Activated CD8-positive, alpha-beta memory T cell treated with anti-CD3 and anti-CD28 coated beads, Interleukin-2, amount 10 ng/mL, durations not matched to agents 7 days and 5 days (primary cell): ENCODE measurements at places on chromosomes 7 and 10.

GRCh38 chr10:29112827-29113615 is 175.8 kb upstream of the LYZL1 start:
- no peak for DNase-seq

- no peak for DNase-seq
Measured at GRCh38 chr10:63702092-63702491, 180.9 kb downstream of the REEP3 start.

- peak; percentile 89 for DNase-seq
Measured at GRCh38 chr7:154913638-154914307, 89.2 kb downstream of the PAXIP1 start.

DNA sequence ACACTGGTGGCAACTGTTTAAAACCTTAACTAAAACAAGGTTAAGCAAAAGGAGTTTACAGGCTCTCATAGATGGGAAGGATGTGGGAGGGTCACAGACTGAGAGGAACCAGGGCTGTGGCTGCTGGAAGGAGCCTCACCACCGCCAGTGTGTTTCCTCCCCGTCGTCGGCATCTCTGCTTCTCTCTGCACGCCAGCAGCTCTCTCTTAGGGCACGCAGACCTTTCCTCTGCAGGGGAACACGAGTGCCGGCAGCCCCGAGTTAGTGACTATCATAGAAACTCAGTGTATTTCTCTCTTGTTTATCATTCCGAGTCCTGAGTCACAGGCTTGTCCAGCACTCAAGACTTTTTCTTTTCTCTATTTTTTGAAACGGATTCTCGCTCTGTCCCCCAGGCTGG is 8.1 kb upstream of the SH2D4B start:
- DNase-seq, result peak; percentile 86

DNA sequence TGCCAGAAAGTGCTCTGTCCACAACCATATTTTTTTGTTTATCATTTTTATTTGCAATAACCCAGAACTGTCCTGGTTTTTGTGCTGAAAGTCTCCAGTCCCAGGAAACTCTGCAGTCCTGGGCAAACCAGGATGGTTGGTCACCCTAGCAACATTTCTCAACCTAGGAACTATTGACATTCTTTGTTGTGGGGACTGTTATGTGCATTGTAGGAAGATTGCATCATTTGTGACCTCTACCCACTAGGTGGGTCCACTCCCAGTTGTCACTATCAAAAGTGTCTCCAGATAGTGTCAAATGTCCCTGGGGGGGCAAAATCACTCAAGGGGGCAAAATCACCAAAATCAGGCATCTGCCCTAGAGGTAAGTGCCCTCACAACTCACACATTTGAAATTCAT is 14.0 kb upstream of the SRI start:
- no peak for DNase-seq

DNA sequence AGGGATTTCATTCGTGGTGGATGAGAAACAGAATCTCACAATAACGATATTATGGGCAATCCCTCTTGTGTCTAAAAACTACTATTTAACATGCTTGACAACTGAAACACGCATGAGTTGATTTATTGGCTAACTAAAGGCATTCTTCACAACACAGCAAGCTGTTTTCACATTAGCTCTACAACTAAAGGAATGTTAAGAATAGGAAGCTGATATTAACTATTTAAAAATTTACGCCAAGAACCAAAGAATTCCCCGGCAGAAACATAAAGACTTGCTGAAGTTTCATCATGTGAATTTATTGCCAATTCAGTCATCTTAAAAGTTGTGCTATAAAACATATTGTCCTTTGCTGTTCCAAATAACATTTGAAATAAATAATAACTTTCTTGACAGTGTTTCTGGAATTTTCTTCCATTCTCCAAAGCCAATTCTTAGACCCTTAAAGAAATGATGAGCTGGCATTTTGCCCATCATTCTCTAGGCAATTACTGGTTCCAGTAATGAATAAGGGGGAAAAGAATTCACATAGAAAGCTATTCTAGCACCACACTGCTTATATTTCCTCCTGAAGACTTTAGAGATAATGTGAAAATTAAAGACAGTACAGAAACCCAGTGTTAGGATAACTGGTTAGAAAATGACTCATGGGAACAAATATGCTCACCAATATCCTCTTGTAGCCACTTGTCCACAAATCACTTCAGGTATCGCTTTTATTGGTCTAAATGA is 233.1 kb downstream of the PARD3 start:
- DNase-seq, result no peak

GRCh38 chr10:86168256-86168655 is 198.3 kb downstream of the GRID1 start:
- DNase-seq, result no peak

- DNase-seq, result no peak
Measured at GRCh38 chr7:158758586-158759244, 54.1 kb upstream of the NCAPG2 start.

GRCh38 chr7:69882269-69882668 is 284.0 kb downstream of the AUTS2 start:
- no peak for DNase-seq

GRCh38 chr7:43076189-43076605 is 36.2 kb upstream of the HECW1 start:
- DNase-seq, result no peak

GRCh38 chr10:15420858-15421257 is 49.8 kb upstream of the FAM171A1 start:
- DNase-seq, result no peak

DNA sequence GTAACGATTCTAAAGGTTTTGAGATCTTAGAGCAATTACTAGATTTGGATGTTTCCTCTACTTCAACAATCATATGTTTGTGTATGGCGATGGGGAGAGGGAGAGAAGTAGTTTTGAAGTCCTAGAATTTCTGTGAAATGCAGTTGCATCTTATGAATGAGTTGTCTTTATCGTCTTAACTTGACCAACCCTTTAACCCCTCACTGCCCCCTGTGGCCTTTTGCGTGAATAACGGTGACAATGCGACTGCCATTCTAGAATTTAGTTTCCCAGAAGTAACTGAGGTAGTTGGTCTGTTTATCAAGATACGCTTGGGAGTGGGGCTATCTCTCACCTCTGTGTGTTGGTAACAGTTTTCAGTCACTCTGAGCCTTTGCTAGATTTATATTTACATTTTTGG is 204.6 kb downstream of the HDAC9 start:
- DNase-seq, result no peak

DNA sequence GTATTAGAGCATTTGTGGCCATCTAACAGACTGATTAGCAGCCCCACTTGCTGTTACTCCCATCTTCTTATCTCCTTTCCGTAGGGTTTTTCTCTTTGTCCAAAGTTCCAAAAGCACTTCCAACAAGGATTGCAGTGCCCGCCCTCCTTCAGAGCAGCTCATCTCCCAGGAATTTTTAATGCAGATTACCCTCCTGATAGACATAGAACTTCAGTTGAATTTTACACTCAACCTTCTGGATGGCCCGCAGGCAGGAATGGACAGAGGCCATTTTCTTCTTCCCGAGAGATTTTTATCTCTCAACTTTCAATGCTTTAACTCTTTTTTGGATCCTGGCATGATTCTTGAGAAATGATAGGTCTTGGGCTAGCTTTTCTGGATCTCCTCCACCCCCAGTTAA is 23.3 kb downstream of the PRKG1 start:
- no peak for DNase-seq

DNA sequence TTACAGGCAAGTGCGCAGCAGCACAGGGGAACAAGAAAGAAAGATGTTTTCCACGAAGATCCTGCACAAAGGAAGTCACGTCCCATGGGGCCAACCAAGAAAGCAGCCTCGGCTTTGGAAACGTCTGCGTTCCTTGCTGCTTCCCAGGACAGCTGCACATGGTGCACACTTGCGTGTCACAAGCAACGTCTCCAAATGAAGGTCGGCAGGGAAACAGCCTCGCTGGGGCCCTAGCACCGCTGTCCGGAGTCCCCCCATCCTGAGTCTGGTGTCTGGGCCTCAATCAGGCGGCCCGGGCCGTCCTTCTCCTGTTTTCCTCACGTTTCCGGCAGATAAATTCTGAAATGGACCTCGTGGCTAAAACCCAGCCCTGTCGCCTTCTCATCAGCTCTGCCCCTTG is 206.2 kb downstream of the DIP2C start:
- DNase-seq, result no peak

- no peak for DNase-seq
Measured at GRCh38 chr7:99631295-99632109, 14.8 kb downstream of the ZSCAN25 start.

- DNase-seq, result no peak
Measured at GRCh38 chr10:29646960-29647461, 12.2 kb upstream of the SVIL start.

- no peak for DNase-seq
Measured at GRCh38 chr7:43014406-43014805, 82.2 kb downstream of the MRPL32 start.

GRCh38 chr10:114664127-114664526 is 6.1 kb upstream of the ABLIM1 start:
- DNase-seq, result no peak

GRCh38 chr10:99930731-99931550 is 78.8 kb downstream of the DNMBP start:
- no peak for DNase-seq

GRCh38 chr7:14069961-14070360 is 80.5 kb upstream of the ETV1 start:
- no peak for DNase-seq

DNA sequence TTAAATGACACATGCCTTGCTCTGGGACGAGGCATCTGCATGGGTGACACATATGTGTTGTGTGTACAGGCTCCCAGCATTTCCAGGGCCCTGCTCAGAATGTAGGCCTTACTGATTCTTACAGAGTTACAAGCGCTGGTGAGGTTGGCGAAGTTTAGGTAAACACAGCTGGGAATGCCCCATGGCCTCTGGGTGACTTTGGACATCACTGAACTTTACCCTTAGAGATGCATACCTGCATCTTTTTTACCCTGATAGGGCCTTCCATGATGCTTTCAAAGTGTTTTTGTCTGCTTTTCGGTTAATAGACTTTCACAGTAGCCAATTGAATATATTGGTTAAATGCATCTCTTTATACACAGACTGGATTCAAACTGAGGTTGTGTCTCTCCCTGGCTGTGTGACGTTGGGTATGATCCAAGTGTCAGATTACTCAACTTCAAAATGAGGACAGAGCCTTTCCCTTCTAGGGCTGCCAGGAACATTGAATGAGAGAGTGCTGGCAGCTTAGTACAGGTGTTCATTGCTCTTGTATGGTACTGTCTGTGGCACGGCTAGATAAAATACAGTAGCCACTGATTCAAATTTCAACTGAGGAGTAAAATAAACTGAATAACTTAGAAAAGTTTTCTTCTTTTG is 29.5 kb downstream of the EGFR start:
- no peak for DNase-seq

- no peak for DNase-seq
Measured at GRCh38 chr7:42319631-42320030, 82.6 kb upstream of the GLI3 start.
